ENCODE measurements at places on chromosomes 5 and 9. TPM values are rescaled to one million over a fixed set of nuclear protein-coding genes. Genes with fewer than 3 reads are reported as not detected.

The RELL2 gene
- 31.6 TPM for total RNA-seq

The BTNL3 gene
- total RNA-seq = not detected

DNA sequence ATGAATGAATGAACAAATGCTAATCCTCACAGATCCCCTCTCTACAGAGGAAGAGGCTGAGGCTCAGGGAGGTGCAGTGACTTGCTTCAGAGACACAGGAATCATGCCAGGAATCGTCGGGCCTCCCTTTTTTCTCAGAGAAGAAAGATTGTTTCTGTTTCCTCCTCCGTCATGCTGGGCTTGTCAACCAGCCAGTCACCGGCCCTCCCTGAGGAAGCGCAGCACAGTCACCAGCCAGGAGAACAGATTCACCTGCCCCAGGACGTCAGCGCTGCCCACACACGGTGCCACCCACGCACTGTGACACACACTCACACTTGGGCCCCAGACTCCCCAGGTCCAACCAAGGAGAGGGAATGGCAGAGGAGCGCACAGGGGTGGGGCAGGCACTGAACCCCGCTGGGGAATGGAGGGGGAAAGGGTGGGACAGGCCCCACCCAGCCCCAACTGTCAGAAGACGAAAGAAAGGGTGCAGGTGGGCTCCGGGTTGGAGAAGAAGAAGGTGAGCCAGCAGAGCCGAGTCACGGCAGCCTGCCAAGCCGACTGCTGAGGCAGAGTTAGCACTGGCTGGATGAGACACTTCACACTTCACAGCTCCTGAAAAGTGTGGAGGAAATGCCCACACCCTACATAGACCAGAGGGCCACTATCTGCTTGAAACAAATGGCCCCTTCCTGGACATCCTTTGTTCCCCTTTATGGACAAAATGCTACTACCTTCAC, 13.8 kb upstream of the ERGIC1 start:
- DNase-seq = no peak
- no peak overlapping the region for H3K27ac ChIP-seq
- no peak overlapping the region for H3K4me3 ChIP-seq

The ZBTB43 gene
- 29.4 TPM for total RNA-seq

The CMBL gene
- 2.8 TPM for total RNA-seq

GRCh38 chr5:96712100-96712746, 50.0 kb downstream of the CAST start:
- H3K4me3 ChIP-seq = no peak overlapping the region
- no peak overlapping the region for H3K27ac ChIP-seq
- DNase-seq = no peak
- no peaks in the 10 kb centered on the region for H3K27me3 ChIP-seq
- H3K4me1 ChIP-seq = peaks cover 15% of the 10 kb centered on the region

DNA sequence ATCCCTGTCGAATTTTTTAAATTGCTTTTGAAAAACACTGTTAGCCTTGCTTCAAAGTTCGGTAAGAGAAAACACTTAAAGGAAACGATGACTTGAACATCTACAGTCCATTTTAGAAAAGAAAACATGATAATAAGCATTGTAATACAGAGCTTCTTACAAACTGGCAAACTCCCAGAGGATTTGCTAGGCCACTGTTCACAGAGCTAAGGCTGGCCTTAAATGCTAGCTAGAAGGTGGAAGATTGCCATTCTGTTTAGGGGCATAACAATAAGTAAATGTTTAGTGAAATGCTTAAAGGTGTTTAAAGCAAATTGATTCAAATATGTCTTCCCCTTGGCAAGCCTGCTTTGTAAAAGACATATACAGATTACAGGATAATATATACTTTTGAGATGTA, 169.6 kb downstream of the TLE4 start:
- H3K36me3 ChIP-seq = no peaks in the 10 kb centered on the region
- no peak for DNase-seq
- peaks cover 3% of the 10 kb centered on the region for H3K27me3 ChIP-seq
- H3K27ac ChIP-seq = no peak overlapping the region
- no peak overlapping the region for H3K4me3 ChIP-seq
- H3K4me1 ChIP-seq = no peaks in the 10 kb centered on the region

DNA sequence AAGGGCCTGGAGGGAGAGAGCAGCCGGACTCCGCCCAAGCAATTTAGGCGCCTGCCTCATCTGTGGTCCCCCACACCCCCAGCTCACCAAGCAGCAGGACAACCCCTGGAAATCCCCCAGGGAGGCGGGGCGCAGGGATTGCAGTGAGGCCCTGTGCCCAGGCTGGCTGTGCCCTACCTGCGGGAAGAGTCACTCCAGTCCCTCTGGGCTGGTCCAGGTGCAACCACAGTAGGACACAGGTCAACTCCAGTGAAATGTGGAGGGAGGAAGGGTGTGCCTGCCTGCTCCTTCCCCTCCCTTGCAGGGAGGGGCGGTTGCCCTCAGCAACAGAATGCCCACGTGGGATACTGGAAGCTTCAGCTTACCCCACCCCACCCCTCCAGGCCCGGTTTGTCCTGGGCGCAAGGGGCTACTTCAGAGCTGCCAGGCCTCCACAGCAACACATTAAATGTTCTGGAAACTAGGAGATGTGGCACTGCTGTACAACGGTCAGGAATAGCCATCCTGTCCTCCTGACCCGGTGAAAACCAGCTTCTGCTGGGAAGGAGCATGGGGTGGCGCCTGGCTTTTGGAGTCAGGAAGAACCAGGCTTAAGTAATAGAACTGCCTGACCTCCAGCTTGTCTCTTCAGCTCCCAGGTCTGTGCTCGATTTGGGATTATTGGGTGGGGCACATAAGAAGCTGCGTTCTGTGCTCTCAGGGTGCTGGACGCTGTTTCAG, 22.5 kb downstream of the ABO start:
- peaks cover 18% of the 10 kb centered on the region for H3K27me3 ChIP-seq
- no peak overlapping the region for H3K4me3 ChIP-seq
- H3K36me3 ChIP-seq = no peaks in the 10 kb centered on the region
- H3K27ac ChIP-seq = no peak overlapping the region

GRCh38 chr5:65952259-65952658, 25.9 kb downstream of the ERBIN start:
- no peak for DNase-seq
- H3K4me1 ChIP-seq = no peaks in the 10 kb centered on the region
- H3K27ac ChIP-seq = no peak overlapping the region
- peaks cover 18% of the 10 kb centered on the region for H3K36me3 ChIP-seq

- H3K4me1 ChIP-seq = no peaks in the 10 kb centered on the region
- H3K36me3 ChIP-seq = no peaks in the 10 kb centered on the region
- H3K27ac ChIP-seq = no peak overlapping the region
- H3K27me3 ChIP-seq = no peaks in the 10 kb centered on the region
- DNase-seq = no peak
These were observed 395.1 kb upstream of the CCNH start for GRCh38 chr5:87807783-87808182.

DNA sequence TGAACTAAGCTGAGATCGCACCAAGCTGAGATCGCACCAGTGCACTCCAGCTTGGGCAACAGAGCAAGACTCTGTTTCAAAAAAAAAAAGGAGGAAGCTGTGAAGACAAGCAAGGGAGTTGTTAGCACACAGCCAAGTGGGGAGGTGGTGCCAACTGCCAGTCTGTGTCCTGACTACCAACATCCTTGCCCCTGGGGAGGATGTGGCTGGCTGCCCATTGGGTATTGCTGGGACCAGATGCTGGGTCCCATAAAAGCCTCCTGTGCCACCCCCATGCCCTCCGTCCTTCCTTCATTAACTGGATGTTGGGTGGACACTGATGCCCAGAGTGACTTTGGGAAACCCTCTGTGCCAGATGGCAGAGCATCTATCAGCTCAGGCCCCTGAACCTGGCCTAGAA, 157.1 kb upstream of the COL5A1 start:
- no peak overlapping the region for H3K4me3 ChIP-seq
- no peaks in the 10 kb centered on the region for H3K36me3 ChIP-seq
- no peaks in the 10 kb centered on the region for H3K4me1 ChIP-seq
- DNase-seq = peak; percentile 12
- H3K27me3 ChIP-seq = no peaks in the 10 kb centered on the region

GRCh38 chr9:134870301-134870694, 10.3 kb upstream of the FCN2 start:
- no peak overlapping the region for H3K27ac ChIP-seq
- H3K4me1 ChIP-seq = no peaks in the 10 kb centered on the region
- no peak overlapping the region for H3K4me3 ChIP-seq
- no peaks in the 10 kb centered on the region for H3K36me3 ChIP-seq
- peaks cover 8% of the 10 kb centered on the region for H3K27me3 ChIP-seq
- no peak for DNase-seq

- peak overlapping the region; percentile 8 for H3K27ac ChIP-seq
- peaks cover 3% of the 10 kb centered on the region for H3K36me3 ChIP-seq
- H3K4me1 ChIP-seq = peaks cover 25% of the 10 kb centered on the region
- peak overlapping the region; percentile 49 for H3K4me3 ChIP-seq
- DNase-seq = no peak
These were observed 1.6 kb upstream of the MARCHF6 start for GRCh38 chr5:10351919-10352318.

- H3K27ac ChIP-seq = no peak overlapping the region
- H3K4me3 ChIP-seq = no peak overlapping the region
- H3K36me3 ChIP-seq = peaks cover 15% of the 10 kb centered on the region
- no peak for DNase-seq
- no peaks in the 10 kb centered on the region for H3K27me3 ChIP-seq
These were observed 254.2 kb downstream of the RFX3 start for GRCh38 chr9:3271581-3271980.

DNA sequence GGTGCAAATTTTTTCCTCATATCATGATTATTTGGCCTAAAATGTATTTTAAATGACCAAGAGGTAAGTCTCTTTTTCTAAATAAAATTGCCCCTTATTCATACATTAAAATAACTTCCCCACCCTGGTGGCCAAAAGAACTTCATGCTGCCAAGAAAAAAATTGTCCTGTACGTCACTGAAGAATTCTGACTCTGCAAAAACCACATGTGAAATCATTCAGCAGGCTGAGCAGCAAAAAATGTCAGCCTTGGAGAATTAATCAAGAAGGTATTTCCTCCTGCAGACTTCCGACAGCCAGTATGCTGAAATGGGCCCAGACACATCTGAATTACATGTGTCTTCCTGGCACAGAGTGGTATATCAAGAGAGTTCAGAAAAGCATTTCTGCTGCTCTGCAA, 94.6 kb upstream of the HMHB1 start:
- no peak for DNase-seq
- H3K36me3 ChIP-seq = no peaks in the 10 kb centered on the region
- no peaks in the 10 kb centered on the region for H3K4me1 ChIP-seq
- no peak overlapping the region for H3K27ac ChIP-seq
- no peaks in the 10 kb centered on the region for H3K27me3 ChIP-seq

DNA sequence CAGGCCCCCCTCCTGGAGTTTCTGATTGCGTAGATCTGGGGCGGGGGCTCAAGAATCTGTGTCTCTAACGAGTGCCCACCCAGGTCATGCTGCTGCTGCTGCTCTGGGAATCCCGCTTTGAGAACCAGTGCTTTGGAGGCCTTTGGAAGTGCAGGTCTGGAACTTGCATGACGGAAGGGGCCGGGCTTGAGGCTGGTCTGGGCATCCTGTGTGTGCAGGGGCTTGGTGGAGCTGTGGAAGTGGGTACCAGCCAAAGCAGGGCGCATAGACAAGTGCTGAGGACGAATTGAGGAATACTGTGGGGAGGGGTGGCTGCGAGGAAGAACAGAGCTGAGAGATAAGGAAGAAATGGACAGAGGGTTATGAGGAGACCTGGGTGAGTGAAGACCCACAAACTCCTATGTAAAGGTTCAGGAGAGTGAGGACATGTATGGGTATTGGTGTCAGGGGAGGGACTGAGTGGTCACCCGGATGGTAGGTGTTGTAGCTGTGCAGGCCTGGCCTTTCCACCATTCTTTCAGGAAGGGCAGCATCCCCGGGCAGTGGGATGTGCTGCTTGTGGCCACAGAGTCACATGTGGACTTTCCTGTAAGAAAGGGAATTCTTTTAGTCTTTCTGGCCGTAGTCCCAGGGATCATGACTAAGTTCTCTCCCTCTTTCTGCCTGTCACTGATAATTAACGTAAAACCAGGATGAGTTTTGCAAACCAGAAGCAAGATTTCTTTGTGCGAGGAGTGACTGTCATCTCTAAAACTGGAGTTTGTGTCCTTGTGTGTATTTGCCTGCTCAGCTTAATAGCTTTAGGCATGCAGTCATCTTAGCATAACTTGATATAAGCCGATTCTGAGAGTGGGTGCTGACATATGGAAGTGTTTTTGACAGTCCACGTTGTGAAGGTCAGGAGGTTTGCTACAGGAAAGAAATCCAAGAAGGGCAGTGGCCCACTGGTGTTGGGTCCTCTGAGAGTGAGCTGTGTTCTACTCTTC, 43.3 kb upstream of the TJP2 start:
- no peaks in the 10 kb centered on the region for H3K27me3 ChIP-seq
- H3K36me3 ChIP-seq = no peaks in the 10 kb centered on the region
- H3K4me1 ChIP-seq = peaks cover 1% of the 10 kb centered on the region
- H3K4me3 ChIP-seq = no peak overlapping the region

DNA sequence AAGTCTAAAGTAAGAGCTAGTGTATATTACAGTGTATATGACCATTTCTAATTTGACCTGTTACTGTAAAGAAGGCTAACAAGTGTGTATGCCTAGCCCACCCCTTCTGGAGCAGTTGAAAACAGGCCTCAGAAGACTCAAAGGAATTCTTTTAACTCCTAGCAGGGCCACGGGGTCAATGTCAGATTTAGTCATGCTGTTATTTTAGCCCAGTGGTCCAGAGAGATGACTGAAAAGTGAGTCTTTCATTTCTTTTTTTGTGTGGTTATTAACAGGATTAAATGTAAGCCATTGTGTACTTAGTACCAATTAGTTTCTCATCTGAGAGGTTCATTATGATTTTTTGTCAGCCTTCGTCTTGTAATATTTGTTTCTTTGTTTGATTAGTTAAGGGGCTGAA, 24.4 kb downstream of the ZCCHC7 start:
- no peak overlapping the region for H3K4me3 ChIP-seq
- H3K27me3 ChIP-seq = no peaks in the 10 kb centered on the region
- H3K4me1 ChIP-seq = peaks cover 21% of the 10 kb centered on the region
- peaks cover 39% of the 10 kb centered on the region for H3K36me3 ChIP-seq

The ACTBL2 gene
- not detected for total RNA-seq

- H3K27ac ChIP-seq = no peak overlapping the region
- no peaks in the 10 kb centered on the region for H3K27me3 ChIP-seq
- no peaks in the 10 kb centered on the region for H3K36me3 ChIP-seq
- no peak overlapping the region for H3K4me3 ChIP-seq
- DNase-seq = no peak
- no peaks in the 10 kb centered on the region for H3K4me1 ChIP-seq
These were observed 126.5 kb upstream of the MAST4 start for GRCh38 chr5:66469684-66470083.

The INSL6 gene
- not detected for total RNA-seq

DNA sequence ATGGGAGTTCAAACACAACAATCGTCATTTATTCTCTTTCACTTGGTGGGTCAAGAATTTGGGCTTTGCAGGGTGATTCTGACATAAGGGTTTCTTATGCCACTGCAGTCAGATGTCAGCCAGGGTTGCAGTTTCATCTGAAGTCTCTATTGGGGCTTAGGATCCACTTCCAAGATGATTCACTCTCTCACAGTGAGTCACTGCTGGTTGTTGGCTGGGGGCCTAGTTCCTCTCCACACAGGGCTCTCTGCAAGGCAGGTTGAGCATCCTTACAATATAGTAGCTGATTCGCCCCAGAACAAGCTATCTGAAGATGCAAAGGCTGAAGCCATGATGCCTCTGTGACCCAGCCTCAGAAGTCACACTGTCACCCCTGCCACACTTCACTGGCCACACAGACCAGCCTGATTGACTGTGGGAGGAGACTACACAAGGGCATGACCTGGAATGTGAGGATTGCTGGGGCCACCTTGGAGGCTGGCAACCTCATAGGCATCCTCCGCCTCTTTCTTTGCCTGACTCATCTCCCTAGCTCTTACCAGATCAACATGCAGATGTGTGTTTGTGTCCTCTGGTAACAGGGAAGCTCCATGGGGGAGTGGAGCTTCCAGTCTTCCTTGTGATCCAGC, 4.5 kb upstream of the CARD19 start:
- no peak for DNase-seq
- peaks cover 43% of the 10 kb centered on the region for H3K4me1 ChIP-seq
- H3K27me3 ChIP-seq = no peaks in the 10 kb centered on the region
- no peak overlapping the region for H3K4me3 ChIP-seq

The NUDT2 gene
- 22.8 TPM for total RNA-seq

The DENND4C gene
- 44.4 TPM for total RNA-seq

The SLCO4C1 gene
- total RNA-seq = 0.40 TPM
